ENCODE measurements at places on chromosomes 3 and 15. TPM values are rescaled to one million over a fixed set of nuclear protein-coding genes. Genes with fewer than 3 reads are reported as not detected.

The BUB1B gene
- 1.4 TPM for total RNA-seq

The FOXL2NB gene
- total RNA-seq = not detected

The CX3CR1 gene
- 14.1 TPM for total RNA-seq

The SUSD5 gene
- 1.9 TPM for total RNA-seq

The C3orf80 gene
- total RNA-seq = 1.2 TPM

The CCR8 gene
- total RNA-seq = not detected

The SNTN gene
- 12.8 TPM for total RNA-seq

The AADAC gene
- total RNA-seq = 5.6 TPM

The BNC1 gene
- 0.21 TPM for total RNA-seq

The INSYN1 gene
- 3.8 TPM for total RNA-seq

The TMCO5A gene
- total RNA-seq = not detected

The EBLN2 gene
- total RNA-seq = 3.6 TPM

The LSAMP gene
- total RNA-seq = 20.1 TPM

The CCDC33 gene
- total RNA-seq = 5.9 TPM

The ABI3BP gene
- 108 TPM for total RNA-seq

The NLGN1 gene
- 3.9 TPM for total RNA-seq

All from lower lobe of right lung (tissue), 2 donors.